Ammon's horn (tissue), 1 donor: ENCODE measurements at places on chromosomes 16 and 17.

GRCh38 chr16:80759419-80760162 lies 44.8 kb downstream of the CDYL2 start:
- DNase-seq, result peak; percentile 24

DNA sequence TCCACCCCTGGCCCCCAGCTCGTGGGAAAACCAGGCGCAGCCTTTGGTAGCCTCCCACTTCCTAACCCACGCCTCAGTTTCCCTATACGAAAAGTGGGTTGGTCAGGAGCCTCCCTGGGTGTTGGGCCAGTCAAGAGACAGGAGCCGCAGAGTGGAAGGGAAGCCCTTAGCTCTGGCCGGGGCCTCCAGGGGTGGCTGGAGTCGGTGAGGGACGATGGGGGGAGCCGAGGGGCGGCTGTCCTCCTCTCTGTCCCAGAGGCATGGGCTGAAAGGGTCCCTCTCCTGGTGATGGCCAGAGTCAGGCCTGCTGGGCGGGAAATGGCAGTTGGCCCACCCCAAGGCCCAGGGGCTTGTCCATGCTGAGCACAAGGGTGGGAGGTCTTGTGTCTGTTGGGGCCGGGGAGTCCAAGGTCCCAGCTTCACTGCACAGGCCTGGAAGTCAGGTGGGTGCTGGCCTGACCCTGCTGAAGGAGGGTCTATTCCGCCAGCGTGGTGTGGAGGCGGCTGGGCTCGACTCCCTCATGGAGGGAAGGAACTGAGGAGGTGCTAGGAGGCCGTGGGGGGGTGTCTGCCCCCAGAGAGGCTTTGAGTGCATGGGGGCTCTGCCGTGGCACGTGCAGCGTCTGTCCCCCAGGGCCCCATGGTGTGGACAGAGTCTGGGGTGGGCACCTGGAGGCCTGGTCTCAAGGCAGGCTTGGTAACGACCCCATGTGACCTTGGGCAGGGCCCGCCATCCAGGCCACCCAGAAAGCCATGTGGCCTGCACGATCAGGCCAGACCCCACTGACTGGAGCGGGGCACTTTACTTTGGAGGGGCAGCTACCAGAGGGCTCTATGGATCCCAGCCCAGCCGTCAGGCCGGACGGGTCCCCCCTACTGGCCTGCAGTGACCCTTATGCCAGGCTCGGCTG lies 1.1 kb downstream of the SLC16A3 start:
- no peak for DNase-seq

GRCh38 chr16:87358250-87358649 lies 25.3 kb downstream of the FBXO31 start:
- DNase-seq, result no peak

- no peak for DNase-seq
Observed at GRCh38 chr17:66649818-66650543, 184.9 kb upstream of the CACNG5 start.

- DNase-seq, result no peak
Observed at GRCh38 chr16:12664164-12664733, 139.4 kb downstream of the CPPED1 start.

DNA sequence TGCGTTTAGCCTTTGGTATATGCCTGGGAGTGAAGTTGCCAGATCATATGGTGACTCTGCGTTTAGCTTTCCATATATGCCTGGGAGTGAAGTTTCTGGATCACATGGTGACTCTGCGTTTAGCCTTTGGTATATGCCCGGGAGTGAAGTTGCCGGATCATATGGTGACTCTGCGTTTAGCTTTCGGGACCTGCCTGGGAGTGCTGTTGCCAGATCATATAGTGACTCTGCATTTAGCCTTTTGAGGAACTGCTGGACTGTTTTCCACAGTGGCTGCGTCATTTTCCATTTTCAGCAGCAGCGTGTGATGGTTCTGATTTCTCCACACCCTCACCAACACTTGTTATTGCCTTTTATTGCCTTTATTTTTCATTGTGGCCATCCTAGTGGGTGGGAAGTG lies 73.0 kb downstream of the OR1D5 start:
- DNase-seq, result peak; percentile 58

DNA sequence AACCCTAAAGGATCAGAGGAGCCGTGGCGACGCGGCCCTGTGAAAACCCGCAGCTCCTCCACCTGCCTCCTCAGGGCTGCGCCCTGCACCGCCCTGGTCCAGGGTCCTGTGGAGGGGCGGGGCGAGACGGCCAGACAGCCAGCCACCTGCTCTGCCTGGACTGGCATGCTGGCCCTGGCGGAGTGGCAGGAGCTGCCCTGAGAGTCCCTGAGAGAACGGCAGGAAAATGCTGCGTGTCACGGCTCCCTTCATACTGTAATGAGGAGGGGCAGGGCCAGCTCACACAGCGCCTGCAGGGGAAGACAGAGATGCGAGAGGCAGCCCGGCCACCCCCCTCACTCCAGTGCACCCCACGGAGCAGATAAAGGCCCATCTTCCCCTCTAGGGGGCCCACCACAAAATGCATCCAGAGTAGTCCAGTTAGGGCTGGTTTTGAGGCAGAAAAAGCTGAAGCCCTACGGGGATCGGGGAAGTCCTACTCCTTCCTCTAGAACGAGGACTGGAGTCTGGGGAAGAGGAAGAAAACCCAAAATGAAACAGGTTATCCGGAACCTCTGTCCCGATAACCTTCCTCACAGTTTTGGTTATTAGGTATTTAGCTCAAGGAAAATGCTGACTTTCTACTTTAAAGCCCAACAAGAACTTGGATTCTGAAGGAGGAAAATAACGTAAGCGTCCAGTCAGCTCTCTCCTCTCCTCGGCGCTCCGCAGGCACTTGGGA lies 97.6 kb upstream of the DNAH17 start:
- no peak for DNase-seq

DNA sequence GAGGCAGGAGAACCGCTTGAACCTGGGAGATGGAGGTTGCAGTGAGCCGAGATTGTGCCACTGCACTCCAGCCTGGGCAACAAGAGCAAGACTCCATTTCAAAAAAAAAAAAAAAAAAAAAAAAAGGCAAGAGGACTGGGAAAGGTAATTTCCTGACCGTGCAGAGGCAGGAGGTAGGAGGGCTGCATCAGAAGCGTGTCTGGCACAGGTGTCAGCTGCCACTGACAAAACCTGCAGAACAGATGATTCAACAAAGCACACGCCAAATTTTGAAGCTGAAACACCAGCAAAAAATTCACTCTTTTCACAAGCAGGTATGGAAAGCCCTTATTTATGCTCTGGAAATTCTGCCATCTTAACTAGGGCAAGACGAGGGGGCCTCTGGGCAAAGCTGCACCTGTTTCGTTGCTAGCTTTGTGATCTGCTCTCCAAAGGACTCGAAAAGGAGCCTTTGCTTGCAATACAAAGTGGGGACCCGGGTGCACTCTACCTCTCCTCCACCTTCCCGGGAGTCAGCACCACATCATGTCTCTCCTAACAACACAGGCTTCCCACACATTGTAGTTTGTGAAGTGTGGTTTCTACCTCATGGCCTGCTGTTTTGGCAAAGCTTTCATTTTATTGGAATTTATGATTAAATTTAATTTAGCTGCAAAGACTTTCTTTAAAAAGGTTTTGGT lies 33.7 kb downstream of the USP22 start:
- no peak for DNase-seq

GRCh38 chr16:24852281-24852721 lies 6.5 kb downstream of the SLC5A11 start:
- peak; percentile 66 for DNase-seq

- DNase-seq, result peak; percentile 59
Observed at GRCh38 chr17:12545877-12546513, 119.7 kb upstream of the MYOCD start.

GRCh38 chr16:26970292-26970691 lies 96.4 kb upstream of the C16orf82 start:
- DNase-seq, result no peak

- DNase-seq, result no peak
Observed at GRCh38 chr16:59758848-59759247, 1024.7 kb upstream of the GOT2 start.

GRCh38 chr17:76824093-76824492 lies 44.1 kb upstream of the MGAT5B start:
- no peak for DNase-seq
